ENCODE measurements at places on chromosomes 3 and 15. TPM values are rescaled to one million over a fixed set of nuclear protein-coding genes. Genes with fewer than 3 reads are reported as not detected.

DNA sequence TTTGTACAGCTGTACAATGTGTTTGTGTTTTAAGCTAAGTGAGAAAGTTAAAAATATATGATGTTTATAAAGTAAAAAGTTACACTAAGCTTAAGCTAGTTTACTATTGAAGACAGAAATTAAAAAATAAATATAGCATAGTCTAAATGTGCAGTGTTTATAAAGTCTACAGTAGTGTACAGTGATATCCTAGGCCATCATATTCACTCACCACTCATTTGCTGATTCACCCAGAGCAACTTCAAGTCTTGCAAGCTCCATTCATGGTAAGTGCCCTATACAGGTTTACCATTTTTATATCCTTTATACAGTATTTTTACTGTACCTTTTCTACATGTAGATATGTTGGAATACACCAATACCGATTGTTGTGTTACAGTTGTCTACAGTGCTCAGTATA lies 553.2 kb upstream of the TBL1XR1 start:
- DNase-seq, result no peak

- no peak for DNase-seq
These were observed 46.5 kb upstream of the SACM1L start for GRCh38 chr3:45642731-45643152.

- DNase-seq, result no peak
These were observed 121.1 kb upstream of the NANOGP8 start for GRCh38 chr15:35206060-35206675.

DNA sequence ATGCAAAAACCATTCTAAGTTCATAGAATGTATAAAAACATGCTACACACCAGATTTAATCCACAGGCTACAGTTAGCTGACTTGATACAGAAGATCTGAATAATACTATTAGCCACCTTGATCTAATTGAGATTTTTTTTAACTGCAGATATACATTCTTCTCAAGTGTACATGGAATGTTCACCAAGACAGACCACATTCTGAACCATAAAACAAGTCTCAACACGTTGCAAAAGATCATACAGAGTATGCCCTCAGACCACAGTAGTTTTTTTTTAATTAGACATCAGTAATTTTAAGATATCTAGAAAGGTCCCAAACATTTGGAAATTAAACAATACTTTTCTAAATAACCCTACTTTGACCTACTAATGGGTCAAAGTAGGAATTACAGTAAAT lies 83.3 kb downstream of the FGF7 start:
- no peak for DNase-seq

DNA sequence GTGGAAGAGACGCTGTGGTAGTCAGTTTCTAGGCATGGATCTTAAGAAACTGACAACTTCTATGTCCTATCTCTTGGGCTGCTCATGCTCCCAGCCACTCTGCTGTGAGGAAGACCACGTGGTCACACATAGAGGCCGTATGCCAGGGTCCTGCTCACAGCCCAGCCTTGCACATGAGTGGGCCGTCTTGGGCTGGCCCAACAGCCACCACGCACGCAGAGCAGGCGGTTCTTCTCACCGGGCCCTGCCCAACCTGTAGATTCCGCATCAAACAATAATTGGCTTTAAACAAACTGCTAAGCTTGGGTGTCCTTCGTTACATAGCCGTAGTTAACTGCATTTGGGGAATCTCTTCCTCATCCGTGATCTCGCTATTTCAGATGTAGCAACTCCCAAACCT lies 26.0 kb downstream of the SLC41A3 start:
- DNase-seq, result no peak

DNA sequence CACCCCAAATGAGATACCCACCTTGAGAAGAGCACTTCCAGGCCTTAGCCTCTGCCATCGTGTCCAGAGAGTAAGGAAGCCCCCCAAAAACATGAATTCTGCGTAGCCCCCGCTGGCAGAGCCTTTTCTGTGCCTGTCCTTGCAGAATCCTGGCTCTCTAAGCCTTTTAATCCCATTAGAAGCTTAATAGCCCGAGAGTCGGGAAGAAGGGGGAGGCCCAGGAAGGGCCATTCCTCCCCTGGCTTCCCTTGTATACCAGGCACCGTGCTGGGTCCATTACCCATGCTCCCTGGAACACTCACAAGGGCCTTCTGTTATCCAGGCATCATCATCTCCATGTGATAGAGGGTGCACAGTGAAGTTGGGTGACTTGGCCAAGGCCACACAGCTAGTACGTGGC lies 7.1 kb downstream of the SPTBN5 start:
- no peak for DNase-seq

The CHST2 gene
- 4.4 TPM for total RNA-seq

The TRIM59 gene
- 5.6 TPM for total RNA-seq

The TIMMDC1 gene
- total RNA-seq, result 37.6 TPM

The FSIP1 gene
- total RNA-seq, result 1.4 TPM
